ENCODE measurements at places on chromosomes 11 and 22.

GRCh38 chr11:60305906-60306619 is 21.0 kb upstream of the MS4A6E start:
- DNase-seq = no peak

DNA sequence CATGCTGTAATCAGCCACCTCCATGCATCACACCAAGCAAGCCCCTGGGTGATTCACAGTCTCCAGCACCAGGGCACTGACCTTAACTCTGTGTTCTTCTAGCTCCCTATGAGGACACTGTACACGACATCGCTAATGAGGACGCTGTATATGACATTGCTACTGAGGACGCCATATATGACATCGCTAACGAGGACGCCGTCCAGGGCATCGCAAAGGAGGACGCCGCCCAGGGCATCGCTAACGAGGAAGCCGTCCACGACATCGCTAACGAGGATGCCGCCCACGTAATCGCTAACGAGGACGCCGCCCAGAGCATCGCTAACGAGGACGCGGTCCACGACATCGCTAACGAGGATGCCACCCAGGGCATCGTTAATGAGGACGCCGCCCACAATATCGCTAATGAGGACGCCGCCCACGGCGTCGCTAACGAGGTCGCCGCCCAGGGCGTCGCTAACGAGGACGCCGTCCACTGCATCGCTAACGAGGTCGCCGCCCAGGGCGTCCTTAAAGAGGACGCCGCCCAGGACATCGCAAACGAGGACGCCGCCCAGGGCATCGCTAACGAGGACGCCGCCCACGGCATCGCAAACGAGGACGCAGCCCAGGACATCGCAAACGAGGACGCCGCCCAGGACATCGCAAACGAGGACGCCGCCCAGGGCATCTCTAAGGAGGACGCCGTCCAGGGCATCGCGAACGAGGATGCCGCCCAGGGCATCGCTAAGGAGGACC is 34.5 kb upstream of the DGCR6L start:
- no peak for DNase-seq

DNA sequence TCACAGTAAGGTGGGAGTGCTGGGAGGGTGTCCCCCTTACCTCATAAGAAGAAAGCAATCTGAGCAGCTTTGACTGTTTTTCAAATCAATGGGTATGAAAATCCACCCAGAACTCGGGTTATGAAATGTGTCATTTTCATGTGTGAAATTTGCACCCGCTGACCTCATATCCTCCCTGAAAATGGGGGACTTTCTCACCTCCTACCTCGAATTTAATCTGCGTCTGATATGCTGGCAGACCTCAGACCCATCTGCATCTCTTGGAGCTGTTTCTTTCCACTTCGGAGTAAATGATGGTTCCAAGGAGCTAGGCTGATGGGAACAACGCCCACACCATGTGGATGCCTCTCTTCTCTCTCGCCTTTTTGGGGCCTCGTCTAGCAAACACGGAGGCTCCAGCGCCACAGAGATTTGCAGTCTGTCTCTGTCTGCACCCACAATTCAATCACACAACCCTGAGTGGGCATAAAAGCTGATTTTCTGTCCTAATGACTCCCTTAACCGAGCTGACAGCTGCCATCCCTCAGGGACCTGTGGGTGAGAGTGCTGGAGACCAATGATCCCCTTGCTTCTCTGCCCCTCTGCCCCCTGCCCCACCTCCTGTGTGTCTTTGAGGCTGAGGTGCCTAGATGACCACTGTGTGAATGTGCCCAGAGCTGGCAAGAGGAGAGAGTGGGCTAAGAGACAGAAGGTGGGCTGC is 71.0 kb downstream of the TRIM29 start:
- DNase-seq = no peak

GRCh38 chr11:123188508-123189165 is 6.4 kb downstream of the CLMP start:
- no peak for DNase-seq

- no peak for DNase-seq
These were observed 29.1 kb downstream of the RTL6 start for GRCh38 chr22:44468973-44469372.

DNA sequence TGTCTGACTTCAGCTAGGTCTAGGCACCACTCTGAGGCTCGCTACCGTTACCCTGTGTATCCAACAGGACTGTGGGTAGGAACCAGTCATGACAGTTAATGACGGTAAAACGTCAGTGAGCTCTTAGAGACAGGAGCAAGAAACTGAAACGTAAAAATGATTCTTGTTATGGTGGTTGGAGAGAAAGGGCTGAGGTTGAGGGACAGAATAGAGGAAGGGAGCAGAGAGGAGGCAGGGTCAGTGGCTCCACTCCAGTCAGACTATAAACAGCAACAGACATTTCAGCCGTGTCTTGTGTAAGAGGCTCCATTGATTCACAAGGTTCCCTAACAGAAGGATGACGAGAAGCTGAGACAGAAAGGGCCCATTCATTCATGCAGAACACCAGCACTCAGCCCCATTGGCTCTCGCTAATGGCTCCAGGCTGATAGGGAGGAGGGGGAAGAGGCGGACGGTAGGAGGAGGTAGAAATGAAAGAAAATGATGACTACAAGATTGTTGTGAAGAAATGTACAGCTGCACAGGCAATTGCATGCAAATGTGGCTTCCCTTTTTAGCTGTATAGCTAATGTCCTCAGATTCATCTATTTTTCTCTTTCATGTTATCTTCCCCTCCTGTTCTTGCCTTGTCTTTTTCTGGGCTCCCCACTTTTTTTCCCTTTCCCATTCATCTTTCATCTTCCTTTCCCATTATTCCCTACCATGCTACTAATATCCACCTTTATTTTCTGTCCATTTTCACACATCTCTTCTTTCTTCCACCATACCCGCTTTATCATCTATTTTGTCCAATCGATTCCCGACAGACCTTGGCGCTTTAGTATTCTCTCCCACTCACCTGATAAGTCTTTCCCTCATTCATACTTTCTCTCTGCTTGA is 34.3 kb downstream of the ETS1 start:
- DNase-seq = peak; percentile 99

DNA sequence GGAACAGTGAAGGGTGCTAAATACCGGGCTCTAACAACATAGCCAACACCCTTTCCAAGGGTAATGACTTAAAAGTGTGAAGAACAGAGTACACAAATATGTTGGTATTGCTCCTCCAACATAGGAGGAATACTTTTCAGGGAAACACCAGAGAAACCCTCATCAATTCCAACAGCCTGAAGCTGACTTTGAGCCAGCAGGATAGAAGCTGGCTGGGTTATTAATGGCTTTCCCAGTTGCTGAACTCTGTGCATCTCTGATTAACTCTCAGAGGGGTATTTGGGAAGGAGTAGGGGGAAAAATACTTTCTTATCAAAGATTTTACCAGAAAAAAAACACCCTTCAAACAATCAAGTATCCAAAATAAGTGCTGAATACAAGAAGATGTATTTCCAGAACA is 95.6 kb downstream of the AMBRA1 start:
- DNase-seq = no peak

DNA sequence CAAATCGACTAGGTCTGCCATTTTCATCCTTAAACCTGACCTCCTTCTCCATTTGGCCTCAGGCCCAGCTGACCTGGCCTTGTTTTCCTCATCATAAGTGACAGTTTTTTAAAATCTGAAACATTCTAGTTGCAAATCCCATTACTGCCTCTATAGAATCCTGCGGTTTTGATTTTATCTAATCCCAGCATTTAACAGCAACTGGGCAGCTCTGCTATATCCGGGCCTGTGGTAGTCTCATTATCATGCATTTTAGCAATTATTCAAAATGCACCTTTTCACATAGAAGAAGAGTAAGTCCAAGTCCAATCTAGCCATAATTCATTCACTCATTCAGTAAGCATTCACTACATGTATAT is 28.6 kb upstream of the BIRC3 start:
- DNase-seq = no peak

- no peak for DNase-seq
These were observed 157.2 kb upstream of the TMEM45B start for GRCh38 chr11:129658526-129658867.

DNA sequence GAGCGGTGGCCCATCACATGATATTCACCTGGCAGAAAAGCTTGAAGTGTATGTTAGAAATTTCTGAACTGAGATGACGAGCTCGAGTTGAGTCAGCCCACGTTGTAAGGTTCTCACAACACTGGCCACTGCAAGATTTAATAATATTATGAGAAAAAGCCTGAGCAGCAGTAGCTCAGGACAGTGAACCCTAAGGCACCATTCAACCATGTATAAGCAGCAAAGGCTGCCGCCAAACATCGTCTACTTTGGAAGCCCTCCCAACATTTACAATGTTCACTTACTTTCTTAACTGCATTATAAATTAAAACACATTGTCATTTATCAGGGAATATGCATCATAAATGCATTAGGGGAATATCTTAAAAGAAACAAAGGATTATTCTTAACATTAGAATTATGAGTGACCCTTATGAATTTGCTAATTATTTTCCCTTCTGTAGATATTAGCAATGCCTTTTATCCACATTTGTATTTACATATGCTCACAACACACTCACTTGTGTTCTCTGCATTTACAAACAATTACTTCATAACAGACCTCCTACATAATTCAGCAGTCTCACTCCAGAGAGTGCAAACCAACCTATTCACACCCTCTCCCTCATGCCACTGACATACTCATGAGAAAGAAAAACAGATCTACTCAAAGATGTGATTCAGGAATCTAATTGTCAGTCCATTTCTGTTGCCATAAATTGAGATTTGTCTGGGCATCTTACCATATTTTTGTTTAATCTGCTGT is 57.7 kb upstream of the CARD18 start:
- DNase-seq = no peak

- peak; percentile 10 for DNase-seq
These were observed 20.2 kb downstream of the BPIFC start for GRCh38 chr22:32444068-32444467.

DNA sequence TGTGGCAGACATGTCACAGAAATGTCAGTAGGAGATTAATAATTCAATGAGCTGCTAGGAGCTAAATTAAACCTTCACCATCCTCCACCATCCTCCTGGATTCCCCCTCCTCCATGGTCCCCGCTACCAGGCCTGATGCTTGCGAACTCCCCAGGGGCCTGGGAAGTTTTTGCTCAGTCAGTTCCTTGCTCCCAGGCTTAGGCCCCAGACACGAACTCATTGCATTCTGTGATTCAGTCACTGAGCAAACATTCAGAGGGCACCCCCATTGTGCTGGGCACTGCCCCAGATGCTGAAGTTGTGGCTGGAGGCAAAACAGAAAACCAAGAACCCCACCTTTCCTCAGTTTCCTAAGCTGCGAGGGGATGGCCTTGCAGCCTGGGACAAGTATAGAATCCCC is 14.3 kb downstream of the NPTXR start:
- no peak for DNase-seq

DNA sequence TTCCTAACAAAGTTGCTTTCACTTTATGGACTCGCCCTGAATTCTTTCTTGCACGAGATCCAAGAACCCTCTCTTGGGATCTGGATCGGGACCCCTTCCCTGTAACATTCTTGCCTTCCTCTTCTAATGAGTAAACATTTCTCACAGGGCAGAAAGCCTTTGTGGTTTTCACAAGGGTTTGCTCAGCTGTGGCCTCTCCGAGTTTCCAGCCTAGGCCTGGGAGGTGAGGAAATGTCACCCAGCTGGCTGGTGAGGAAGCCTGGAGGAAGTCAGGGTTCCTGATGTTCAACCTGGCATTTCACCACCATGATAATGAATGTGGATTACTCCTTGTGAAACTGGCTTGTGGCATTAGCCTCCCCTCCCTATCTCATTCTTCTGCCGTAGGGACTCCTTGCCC is 224.9 kb downstream of the DSCAML1 start:
- DNase-seq = no peak

DNA sequence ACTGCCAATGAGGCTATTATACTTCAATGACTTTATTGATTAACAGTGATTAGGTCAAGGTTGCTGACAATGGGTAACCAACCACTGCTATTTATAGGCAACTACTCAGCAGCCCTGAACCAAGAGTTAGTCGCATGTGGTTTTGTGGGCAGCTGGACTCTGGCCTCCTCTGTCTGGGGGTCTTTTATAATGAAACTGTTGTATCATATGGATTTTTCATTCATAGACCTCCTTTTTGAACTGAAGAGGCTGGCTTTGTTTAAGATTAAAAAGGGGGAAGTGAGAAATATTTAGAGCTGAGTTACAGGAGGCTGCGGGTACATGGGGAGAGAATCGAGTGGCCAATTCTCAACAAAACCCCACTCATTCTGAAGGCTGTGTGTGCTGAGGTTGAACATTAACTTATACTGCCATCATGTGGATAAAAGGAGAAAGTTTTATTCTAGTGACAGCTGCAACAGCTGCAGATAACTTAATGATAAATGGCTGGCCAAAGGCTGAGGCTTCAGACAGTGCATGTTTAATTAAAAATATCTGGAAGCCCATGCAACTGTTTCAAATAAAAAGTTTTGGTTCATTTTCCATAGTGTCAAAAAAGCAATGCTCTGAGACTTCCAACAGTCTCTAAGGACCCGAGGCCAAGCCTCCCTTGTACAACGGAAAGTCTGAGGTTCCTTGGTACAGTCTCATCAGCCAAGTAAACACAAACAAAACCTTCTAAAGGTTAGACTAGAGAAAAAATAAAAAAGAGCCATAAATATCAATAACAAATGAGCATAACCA is 682.6 kb downstream of the KCNA4 start:
- DNase-seq = peak; percentile 59

GRCh38 chr11:126136507-126136906 is 73.8 kb upstream of the CDON start:
- DNase-seq = no peak

- peak; percentile 49 for DNase-seq
These were observed 136.1 kb downstream of the DCDC1 start for GRCh38 chr11:31233425-31233824.

GRCh38 chr11:504053-504993 is 2.7 kb downstream of the RNH1 start:
- no peak for DNase-seq

DNA sequence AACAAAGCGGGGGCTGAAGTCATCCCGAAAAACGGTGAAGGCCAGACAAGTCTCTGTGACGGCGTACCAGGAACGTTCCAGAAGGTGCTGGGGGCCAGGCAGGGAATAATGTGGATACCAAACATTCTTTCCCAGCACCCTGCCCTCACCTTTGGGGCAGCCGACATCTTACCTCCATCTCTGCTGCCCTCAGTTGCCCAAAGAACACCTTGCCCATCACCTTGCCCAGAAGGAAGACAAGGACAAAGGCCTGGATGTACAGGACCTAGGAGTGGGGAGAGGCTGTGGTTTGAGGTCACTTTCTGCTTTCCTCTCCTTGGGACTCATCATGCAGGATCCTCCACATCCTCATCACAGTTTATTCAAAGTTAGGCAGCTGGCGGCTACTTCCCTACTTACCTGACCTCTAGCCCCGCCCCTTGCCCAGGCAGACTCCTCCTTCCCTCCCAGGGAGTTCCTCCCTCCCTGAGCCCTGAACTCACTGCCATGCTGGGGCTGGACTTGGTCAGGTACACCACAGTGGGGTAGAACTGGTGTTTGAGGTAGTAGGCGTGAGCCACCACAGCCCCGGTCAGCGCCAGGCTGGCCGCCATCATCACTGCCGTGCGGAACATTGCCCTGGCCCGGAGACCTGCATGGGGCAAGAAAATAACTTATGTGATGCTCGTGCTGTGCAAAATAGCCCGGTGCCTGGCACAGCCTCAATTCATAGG is 1.2 kb downstream of the SYVN1 start:
- peak; percentile 78 for DNase-seq

GRCh38 chr11:100575860-100576717 is 111.0 kb upstream of the ARHGAP42 start:
- peak; percentile 69 for DNase-seq

GRCh38 chr22:48488149-48488551 is 1339.5 kb downstream of the BRD1 start:
- DNase-seq = no peak

Measured in NAMALWA (cell line).